ENCODE measurements at places on chromosomes 6 and 20.

- DNase-seq, result no peak
Observed at GRCh38 chr6:22590423-22590822, 21.1 kb downstream of the HDGFL1 start.

DNA sequence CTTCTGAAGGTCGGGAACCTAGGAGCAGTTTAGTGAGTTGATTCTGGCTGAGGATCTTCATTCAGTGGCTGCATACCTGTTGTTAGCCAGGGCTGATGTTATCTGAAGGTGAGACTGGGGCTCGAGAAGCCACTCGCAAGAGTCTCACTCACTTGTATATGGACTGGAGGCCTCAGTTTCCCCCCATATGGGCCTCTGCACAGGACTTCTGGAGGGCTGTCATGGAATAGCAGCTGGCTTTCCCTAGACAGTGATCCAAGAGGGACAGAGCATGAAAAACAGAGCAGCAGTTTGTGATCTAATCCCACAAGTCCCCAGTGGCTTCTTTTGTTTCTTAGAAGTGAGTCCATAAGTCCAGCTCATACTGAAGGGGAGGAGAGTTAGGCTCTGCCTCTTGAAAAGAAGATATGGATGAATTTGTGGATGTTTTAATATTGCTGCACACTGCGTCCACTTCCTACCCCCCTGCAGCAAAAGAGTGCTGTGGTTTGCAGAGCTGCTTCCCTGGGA lies 623.4 kb downstream of the CDH26 start:
- no peak for DNase-seq

DNA sequence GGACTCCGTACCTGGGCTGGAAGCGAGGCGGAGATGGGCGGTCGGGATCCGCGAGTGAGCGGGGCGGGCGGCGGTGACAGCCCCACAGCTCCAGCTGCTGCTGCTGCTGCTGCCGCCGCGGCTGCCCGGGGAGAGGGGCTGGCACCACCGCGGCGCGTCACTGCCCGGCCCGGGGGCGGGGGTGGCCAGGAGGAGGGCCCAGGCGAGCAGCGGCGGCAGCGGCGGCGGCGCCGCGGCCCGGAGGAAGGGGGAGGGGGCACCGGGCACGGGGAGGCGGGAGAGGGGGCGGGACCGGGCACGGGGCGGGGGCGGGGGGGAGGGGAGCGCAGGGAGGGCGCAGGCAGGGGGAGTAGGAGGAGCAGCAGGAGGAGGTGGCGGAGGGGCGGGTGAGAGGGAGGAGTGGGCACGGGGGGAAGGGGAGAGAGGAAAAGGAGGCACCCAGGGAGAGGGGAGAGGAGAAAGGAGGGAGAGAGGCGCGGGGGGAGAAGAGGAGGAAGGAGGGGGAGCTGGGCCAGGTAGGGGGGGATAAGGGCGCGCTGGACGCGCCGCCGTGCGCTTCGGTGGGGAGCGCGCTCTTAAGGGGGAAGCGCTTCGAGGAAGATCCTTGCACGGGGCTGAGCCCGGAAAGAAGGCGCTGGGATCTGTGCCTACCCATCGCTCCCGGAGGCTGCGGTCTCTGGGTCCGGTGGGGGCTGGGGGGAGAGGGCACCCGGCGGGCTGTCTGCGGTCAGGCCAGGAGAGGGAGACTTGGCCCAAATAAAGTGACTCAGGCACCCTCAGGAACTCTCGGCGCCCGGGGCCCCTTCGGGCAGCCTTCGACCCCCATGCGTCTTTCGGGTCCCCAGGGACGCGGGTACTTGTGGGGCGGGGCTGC lies 101.5 kb downstream of the NOL4L start:
- no peak for DNase-seq

- DNase-seq, result no peak
Observed at GRCh38 chr20:25547063-25547462, 38.3 kb downstream of the NINL start.

DNA sequence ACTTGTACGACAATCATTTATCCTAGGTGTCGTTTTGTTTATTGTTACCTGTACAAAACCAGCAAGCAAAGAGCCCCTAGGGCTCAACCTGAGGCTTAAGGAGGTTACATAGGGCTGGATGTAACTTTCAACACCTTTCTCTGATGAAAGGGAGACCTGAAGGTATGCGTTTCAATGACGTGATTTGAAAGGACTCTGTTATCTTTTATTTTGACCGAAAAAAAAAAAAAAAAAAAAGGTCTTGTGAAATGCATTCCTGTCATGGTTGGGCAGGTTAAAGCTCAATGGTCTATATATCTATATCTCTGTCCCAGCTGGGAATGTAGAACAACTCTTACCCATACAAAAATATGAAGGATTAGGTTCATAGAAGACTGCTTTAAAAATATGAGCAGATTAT lies 78.7 kb upstream of the SASH1 start:
- no peak for DNase-seq

GRCh38 chr20:62702895-62703852 lies 5.5 kb upstream of the NTSR1 start:
- DNase-seq, result no peak

GRCh38 chr6:158565122-158565429 lies 5.2 kb downstream of the TMEM181 start:
- DNase-seq, result no peak

DNA sequence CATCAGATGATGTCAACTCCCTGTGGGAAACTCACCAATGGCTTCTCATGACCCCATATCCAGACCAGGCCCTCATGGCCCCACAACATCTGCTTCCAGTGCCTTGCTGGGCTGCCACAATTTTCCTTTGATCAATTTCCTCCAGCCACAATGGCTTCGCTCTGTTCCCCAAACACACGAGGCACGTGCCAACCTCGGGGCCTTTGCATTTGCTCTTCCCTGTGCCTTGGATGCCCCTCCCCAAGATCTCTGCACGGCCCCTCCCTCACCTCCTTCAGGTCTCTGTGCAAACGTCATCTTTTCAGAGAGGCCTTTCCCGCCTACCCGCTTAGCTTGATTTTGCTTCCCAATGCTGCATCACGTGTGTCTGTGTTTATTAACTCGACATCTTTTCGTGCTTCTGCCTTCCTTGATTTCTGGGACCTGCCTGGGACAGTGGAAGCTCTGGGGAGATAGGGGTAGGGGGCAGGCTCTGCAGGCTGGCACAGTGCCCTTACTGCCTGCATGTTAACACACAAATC lies 13.1 kb downstream of the PEDS1 start:
- DNase-seq, result no peak

DNA sequence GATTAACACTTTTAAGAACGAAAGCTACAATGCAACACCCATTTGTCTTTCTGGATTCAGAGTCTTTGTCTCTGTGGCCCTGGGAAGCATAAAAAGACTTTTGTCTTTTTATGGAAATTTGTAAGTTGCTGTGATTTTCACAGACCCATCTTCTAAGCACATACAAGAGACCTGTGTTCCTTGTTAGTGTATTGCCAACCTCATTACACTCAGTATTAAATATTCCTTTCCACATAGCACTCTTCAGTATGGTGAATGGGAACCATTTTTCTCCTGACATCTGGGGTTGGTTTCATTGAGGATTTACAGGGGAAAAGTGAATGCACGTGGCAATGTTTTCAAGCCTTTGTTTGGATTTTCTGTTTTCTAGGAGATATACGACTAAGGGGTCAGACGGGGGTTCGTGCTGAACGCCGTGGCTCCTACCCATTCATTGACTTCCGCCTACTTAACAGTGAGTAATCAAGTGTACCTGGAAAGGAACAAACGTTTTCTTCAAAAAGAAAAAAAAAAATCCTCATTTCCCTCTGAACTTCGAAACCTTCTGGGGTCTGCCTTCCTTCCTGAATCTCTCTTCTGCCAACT lies 141.7 kb downstream of the MTFR2 start:
- no peak for DNase-seq

- no peak for DNase-seq
Observed at GRCh38 chr6:89928604-89929003, 34.3 kb downstream of the GJA10 start.

DNA sequence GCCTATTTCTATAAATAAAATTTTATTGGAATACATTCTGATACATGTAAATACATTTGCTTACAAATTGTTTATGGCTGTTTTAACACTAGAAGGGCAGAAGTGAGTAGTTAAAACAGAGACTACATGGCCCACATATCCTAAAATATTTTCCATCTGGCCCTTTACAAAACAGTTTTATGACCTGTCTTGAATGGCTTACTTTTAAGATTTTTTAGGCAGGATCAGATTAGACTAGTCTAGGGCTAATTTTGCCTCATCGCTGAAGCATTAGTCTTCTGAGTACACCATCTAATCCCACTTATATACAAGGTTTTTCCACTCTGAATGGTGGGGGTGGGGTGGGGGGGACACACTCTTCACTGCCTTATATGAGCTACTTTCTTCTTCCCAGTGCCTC lies 27.1 kb downstream of the PLAGL1 start:
- no peak for DNase-seq

- no peak for DNase-seq
Observed at GRCh38 chr6:107823047-107823557, 1.0 kb downstream of the SCML4 start.

- DNase-seq, result no peak
Observed at GRCh38 chr20:50358971-50359370, 151.2 kb upstream of the PTPN1 start.

- no peak for DNase-seq
Observed at GRCh38 chr6:154157082-154157481, 118.0 kb downstream of the OPRM1 start.

DNA sequence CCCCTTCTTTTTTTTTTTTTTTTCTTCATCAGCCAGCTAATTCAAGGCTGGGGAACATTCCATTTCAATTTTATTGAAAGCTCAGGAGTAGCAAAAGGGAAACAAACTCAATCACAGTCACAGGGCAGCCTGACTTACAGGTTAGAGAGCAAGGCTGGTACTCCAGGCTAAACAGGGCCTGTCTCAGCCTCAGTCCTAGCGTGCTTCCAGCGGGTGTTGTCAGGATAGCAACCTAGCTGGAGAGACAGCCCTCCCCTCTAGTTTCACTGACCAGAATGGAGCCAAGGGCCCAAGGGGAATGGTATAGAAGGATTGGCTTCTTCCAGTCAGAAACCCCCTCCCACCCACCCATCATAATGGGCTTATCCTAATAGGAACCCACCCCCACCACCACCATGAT lies 132.9 kb downstream of the PXDC1 start:
- no peak for DNase-seq

- DNase-seq, result no peak
Observed at GRCh38 chr20:8721098-8721497, 347.8 kb upstream of the PLCB4 start.

- DNase-seq, result no peak
Observed at GRCh38 chr20:1281279-1282057, 15.4 kb downstream of the SNPH start.

GRCh38 chr20:32902456-32903420 lies 44.0 kb downstream of the EFCAB8 start:
- no peak for DNase-seq

GRCh38 chr6:1076531-1077459 lies 235.1 kb upstream of the FOXQ1 start:
- DNase-seq, result no peak

- no peak for DNase-seq
Observed at GRCh38 chr6:138162955-138163575, 1.3 kb downstream of the ARFGEF3 start.

DNA sequence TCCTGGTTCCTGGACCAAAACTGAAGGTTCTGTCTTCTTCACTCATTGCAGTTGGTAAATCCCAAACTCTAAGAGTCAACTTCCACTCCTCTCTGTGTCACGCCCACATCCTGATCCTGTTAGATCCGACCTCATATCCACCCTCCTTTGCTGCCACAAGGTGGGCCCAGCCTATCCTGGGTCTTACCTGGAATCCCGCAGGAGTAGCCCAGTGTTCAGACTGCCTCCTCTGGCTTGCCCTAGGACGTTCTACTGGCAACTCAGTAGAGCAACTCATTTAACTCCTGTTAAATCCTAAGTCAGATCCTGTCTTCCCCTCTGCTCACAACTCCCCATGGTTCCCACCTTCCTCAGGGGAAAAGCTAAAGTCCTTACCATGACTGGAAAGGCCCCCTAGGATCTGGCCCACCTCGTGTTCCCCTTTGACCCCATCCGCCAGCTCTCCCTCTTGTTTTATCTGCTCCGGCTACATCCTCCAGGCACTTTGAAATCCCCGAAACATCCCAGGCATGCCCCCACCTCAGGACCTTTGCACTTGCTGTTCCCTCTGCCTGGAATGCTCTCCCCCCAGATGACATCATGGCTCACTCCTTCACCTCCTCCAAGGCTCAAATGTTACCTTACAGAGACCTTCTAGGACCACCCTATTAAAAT lies 43.9 kb downstream of the TFEB start:
- no peak for DNase-seq

DNA sequence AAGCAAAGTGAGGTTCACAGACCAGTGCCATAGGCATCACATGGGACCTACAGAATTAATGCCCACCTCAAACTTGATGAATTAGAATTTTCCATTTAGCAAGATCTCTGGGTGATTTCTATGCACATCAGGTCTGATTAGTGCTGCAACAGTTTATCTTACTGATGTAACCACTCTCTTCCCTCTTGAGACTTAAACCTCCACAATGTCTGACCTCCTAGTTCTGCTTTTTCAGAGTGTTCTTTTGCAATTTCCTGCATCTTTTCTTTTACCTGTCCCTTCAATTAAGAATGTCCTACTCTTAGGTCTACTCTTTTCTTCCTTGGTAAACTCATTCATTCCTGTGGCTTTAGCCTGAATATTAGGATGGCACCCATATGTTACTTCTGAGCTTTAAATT lies 615.3 kb downstream of the TFAP2A start:
- no peak for DNase-seq

DNA sequence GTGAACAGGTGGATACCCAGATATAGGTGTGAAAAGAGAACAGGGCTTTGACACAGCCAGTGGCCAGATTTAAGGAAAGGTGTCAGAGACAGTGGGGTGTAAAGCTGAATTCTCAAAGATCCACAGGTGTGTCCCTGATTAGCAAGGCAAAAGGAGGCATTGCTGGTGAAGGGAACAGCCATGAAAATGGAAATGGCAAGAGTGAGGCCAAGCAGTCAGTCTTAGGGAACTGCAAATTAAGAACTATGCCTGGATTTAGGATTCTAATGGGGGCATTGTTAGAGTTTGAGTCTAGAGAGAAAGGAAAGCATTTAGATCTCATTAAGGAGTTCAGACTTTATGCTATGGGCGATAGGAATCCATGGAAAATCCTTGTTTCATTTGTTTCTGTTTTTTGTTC lies 789.2 kb downstream of the MAFB start:
- DNase-seq, result no peak

- DNase-seq, result no peak
Observed at GRCh38 chr6:54284161-54284860, 23.9 kb upstream of the TINAG start.

DNA sequence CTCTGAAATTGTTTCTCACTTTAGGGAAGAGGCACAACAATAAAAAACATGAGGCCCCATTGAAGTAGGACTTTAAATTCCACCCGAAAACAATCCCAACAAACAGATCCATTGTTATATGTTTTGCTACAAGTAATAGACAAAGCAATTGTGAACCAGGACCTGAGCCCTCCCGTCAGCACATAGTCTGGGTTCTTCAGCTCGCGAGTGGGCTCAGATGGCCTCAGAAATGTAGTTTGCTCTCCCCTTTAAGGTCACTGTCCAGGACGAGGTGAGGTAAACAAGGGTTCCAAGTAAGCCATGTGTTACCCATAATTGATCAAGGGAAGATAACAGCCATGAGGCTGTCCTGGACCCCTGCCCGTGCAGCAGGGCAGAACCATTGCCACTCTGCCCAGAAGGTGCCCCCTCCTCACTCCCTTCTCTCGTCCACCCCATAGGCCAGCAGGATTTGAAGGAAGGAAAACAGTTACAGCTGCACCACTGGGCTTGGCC lies 160.1 kb upstream of the QKI start:
- no peak for DNase-seq

- no peak for DNase-seq
Observed at GRCh38 chr6:37731888-37732287, 34.2 kb upstream of the MDGA1 start.
